ENCODE measurements at places on chromosomes 3 and 15.

GRCh38 chr15:47610736-47611135 lies 106.6 kb upstream of the SEMA6D start:
- no peak for DNase-seq

- no peak for DNase-seq
Observed at GRCh38 chr3:187667526-187667925, 2.7 kb downstream of the SST start.

DNA sequence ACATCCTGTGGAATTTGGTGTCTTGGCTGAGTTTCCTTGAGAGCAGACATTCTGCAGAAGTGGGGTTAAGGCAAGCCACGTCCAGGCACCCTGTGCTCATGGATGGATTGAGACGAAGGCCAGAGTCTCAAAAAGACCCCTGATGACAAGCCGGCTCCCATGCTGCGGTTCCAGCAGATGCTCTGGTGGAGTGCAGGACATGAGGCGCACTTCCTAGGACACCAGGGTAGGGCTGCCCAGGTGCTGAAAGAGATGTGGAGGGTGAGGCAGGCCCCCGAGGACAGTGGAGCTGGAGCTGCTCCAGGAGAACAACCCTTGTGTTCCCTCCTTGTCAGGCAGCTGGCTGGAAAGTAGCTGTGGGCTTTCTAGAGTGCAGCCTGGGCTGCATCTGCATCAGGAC lies 81.0 kb downstream of the ASB7 start:
- no peak for DNase-seq

DNA sequence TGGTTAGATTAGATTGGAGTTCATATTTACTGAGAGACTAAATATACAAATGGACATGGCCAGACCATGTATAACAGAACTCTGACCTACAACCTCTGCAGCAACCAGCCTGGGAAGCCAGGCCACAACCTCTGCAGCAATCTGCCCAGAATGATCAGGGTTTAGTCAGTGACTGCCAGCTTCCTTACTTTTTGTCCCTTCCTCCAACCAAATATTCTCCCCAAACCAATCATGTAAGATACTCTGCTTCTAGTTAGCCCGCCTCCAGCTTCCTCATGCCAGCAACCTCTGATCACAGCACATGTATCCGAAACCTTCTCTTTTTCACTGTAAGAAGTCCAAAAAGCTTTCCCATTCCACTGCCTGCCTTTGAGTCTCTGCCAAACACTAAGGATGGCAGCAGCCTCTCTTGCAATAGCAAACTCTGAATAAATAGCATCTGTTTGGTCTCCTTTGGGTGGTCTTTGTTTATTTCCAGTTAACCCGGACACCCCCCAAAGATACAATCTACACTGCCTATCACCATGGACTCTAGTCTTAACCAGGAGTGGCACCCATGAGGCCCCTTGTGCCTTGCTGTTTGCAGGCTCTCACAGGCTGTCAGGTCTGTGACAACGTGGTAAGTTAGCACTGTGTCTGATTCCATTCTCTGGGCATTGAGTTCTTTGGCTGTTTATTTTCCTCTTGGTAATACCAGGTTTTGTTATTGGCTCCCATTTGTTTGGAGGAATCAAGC lies 102.2 kb downstream of the ERC2 start:
- DNase-seq, result no peak

- peak; percentile 90 for DNase-seq
Observed at GRCh38 chr3:122514123-122515019, at the start of gene KPNA1. KPNA1 (minus strand) TSS chr3:122514939; CDS start chr3:122496565, 18,374 bp downstream.

DNA sequence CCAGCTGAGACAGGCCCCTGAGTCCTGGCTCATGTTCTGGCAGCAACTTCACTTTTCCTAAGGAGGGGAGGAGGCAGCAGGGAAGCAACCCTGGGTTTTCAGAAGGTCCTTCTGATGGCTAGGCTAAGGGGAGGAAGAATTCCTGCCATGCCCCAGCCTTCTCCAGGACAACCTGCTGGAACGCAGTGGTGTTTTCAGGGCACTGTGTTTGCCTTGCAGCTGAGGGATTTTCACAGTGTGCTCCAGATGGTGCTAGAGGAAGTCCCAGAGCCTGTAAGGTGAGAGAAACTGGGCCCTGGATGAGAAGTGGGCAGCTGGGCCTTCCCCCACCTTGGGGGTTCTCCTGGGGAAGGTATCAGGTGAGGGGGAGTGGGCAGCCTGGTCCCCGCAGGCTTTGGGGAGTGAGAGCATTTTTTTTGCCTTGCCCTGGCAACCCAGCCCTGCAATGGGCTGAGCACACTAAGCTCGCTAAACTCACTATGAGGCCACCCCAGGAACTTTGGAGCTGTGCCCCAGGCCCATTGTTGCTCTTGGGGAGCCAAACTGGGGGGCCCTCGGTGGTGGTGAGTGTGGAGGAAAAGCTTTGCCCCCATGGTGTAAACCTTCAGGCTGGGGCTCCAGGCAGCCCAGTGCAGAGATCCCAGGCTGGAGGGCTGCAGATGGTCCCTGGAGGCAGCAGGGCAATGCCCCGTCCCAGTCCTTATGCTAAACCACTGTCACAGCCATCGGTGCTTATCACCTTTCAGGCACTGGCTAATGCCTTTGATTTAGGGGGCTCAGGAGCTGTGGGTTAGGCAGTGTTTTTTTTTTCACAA lies 41.1 kb downstream of the ACAA1 start:
- DNase-seq, result no peak

- peak; percentile 43 for DNase-seq
Observed at GRCh38 chr3:47612879-47613278, 34.2 kb upstream of the CSPG5 start.

DNA sequence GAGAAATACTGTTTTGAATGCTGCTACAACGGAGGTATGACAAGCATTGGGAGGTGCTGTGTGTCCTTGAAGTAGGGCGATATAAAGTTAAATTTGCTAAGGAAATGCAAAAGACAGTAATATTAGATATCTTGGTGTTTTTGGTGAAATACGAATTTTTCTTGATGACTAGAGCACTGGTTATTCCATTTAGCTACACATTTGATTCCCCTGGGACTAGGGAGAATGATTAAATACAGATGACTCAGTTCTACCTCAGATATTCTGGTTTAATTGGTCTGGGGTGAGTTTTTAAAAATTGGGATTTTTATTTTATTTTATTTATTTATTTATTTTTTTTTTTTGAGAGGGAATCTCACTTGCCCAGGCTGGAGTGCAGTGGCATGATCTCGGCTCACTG lies 18.7 kb upstream of the GADL1 start:
- peak; percentile 81 for DNase-seq

DNA sequence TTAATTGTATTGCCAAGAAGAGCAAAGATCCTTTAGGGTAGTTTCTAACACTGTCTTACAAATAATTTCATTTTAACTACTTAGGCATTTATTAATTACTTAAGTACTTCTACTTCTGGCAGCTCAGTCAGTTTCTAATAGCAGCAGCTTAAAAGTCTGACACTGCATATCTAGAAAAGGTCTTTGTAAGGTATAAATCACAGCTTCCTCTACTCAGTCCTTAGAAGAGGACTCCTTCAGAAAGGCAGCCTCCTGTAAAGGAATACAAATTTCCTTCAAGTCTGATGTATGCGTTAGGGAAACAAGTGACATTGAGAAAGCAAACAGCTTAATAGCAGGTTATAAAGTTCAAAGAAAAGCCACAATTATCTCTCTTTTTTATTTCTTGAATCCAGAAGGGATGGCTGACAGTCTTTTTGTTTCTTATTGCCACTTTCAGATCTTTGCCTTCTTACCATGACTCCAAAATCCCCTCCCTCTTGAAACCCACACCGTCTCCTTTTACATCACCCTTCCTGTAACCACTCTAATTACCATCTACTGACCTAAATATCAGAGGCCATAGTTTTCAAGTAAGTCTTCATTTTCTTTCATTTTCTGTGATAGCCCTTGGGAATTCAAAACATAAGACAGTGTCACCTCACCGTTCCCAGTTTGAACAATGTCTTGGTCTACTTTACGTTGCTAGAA lies 109.5 kb downstream of the CGGBP1 start:
- no peak for DNase-seq

DNA sequence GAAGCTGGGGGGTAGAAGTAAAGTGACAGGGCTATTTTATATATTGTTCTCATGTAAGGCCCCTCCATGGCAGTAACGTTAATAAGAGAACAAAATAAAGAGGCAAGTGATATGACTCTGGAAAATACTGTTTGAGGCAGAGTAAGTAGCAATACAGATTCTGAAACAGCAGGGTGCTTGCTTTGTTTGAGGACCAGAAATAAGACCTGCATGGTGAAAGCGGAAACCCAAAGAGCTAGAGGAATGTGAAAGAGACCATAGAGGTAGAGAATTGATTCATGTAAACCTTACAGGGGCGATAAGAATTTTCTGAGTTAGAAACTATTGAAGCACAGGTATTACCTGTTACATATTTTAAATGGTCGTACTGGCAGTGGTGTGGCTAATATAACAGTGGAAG lies 1517.1 kb downstream of the SI start:
- no peak for DNase-seq

- peak; percentile 83 for DNase-seq
Observed at GRCh38 chr15:68431792-68432401, at the start of gene ITGA11. ITGA11 (minus strand) TSS chr15:68432163; CDS start chr15:68432066, 97 bp downstream.

DNA sequence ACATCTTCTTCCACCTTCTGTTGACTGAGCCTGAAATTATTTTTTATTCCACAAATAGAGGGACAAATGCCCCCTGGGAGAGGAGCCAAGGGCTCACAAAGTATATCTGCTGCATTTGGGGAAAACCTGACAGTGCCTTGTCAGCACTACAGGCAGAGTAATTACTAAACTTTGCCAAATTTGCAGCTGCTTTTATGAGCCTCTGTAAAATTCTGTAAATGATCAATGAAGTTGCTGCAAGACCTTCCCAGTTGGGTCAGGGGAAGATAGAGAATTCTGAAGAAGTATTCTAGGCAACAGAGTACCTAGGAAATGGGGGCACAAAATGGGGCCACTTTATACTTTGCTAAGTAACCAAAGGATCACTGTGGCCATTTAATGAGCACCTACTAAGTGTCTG lies 10.5 kb downstream of the GHSR start:
- DNase-seq, result no peak

DNA sequence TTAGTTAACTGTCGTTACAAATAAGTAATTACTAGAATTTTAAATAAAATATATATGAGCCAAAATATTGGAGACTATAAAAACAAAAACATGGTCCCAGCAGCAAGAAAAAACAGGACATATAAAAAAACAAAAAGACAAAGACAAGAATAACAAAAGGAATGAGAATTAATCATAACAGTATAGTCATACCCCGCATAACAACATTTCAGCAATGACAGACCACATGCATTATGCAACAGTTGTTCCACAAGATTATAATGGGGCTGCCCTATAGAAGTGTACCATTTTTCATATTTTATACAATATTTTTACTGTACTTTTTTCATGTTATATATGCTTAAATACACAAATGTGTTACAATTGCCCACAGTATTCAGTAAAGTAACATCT lies 5.6 kb downstream of the HLTF start:
- peak; percentile 74 for DNase-seq

Data from fibroblast of skin of scalp (primary cell).